CD4-positive, alpha-beta T cell treated with Interleukin-21 for 1 hour (primary cell): ENCODE measurements at places on chromosomes 4 and X.

- no peak for DNase-seq
Observed at GRCh38 chr4:94516067-94516466, 64.3 kb downstream of the PDLIM5 start.

- DNase-seq = no peak
Observed at GRCh38 chr4:176400816-176401461, 81.2 kb downstream of the SPCS3 start.

- no peak for DNase-seq
Observed at GRCh38 chrX:149541521-149542047, 772 bp downstream of the EOLA1 start.

DNA sequence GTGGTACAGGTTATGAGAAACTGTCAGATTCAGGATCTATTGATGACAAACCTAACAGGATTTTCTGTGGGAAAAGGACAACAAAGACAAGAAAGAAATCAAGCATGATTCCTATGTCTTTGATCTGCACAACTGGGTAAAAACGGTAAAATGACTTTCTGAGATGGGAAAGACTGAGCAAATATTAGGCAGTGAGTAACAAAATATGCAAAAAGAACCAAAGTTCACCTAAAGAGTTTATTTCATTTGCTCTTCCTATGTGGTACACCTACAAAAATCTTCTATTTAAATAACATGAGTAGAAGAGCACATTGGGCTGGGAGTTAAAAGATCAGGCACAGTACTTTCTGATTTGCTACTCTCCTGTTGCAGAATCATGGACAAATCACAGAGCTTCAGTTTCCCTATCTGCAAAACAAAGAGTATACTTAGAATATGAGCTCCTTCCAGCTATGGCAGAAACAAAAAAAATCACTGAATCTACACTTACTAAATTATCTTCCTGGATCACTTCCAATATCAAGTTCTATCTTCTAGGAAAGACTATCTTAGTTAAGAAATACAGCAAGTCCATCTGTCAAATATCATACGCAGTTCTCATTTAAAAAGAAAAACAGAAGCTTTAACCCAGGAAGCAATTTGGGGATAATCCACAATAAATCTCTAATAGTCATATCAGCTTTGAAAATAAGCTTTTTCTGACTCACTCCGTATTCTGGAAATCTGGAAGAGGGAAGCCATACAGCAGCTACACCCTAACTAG, 37.4 kb downstream of the NFXL1 start:
- DNase-seq = no peak

- DNase-seq = no peak
Observed at GRCh38 chrX:9362363-9362928, 102.4 kb upstream of the TBL1X start.

DNA sequence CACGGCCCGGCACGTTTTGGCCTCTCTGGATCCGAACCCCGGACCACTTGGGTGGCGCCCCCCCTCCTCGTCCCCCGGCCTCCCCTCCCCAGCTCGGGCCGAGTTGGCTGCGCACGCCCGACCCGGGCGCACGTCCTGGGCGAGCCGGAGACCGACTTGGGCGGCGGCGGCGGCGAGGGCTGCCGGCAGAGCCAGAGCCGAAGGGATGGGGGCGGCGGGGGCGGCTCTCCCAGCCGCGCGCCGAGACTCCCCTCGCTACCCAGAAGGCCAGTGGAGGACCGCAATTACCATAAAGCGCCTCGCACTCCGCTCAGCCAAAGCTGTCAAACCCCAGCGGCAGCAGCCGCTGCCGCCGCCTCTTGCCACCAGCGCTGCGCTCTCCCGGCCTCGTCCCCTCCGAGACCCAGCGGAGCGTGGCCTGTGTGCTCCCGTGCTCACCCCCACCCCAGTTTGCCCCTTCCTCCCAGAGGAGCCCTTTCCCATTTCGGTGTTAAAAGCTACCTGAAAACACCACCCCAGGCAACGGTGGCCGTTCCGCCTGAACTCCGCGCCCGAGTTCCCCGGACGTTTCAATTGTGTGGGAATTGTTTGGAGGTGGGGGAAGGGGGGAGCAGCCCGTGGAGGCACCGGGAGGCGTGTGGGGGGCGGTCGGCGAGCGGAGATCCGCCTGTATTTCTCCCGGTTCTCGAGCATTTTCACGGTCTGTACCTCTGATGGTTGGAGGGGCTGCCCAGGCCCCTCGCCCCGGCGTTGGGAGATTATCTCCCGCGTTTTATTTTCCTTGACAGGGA, 701 bp upstream of the BCOR start:
- peak; percentile 74 for DNase-seq

DNA sequence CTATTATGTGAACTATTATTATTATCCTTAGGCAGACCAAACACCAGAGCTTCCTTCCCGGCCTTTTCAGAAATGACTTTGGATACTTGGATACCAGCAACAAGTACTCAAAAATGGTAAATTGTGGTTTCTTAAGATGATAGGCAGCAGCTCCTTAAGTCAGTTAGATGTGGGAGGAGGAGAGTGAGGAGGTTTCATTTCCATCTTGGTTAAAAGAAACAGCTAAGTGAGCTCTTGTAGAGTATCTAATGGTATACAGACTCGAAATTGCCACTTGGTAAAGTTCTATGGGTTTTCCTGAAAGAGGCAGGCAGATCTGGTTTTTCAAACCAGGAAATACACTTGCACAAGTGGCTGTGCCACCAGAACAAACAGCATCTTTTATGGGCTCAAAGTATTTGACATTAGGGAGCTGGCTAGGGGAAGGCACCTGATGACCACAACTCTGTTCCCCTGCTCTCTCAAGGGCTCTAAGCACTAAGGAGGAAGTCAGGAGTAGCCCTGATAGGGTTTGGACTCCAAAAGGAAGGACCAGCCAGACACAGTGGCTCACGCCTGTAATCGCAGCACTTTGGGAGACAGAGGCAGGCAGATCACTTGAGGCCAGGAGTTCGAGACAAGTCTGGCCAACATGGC, 130.9 kb downstream of the TMEM164 start:
- DNase-seq = no peak

- DNase-seq = no peak
Observed at GRCh38 chr4:147355032-147355656, 125.8 kb upstream of the EDNRA start.

- DNase-seq = peak; percentile 66
Observed at GRCh38 chrX:47831788-47832187, 4.9 kb upstream of the ZNF81 start.

GRCh38 chr4:16537926-16538325, 311.7 kb upstream of the TAPT1 start:
- DNase-seq = no peak

- no peak for DNase-seq
Observed at GRCh38 chr4:8910100-8910821, 38.6 kb upstream of the HMX1 start.

DNA sequence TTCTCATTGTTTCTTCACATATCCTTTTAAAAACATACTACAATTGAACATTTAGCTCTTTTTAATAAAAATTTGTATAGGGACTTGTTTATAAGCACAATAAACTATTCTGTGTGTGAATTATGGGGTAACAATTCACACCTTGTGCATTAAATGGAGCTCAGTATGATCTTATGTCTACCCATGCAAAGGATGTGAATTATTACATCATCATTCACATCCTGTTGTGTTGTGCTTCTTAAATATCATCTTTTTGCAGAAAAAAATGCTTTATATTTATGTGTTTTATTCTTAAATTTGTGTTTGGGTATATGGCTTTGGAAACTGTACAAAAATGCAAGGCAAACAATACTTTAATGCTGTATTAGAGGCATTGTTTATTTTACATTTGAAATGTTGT, 96.7 kb upstream of the PABPC4L start:
- DNase-seq = no peak
